Keratinocyte (primary cell): ENCODE measurements at places on chromosomes 6 and 20.

GRCh38 chr6:132520953-132521352, 8.0 kb upstream of the STX7 start:
- DNase-seq, result no peak

DNA sequence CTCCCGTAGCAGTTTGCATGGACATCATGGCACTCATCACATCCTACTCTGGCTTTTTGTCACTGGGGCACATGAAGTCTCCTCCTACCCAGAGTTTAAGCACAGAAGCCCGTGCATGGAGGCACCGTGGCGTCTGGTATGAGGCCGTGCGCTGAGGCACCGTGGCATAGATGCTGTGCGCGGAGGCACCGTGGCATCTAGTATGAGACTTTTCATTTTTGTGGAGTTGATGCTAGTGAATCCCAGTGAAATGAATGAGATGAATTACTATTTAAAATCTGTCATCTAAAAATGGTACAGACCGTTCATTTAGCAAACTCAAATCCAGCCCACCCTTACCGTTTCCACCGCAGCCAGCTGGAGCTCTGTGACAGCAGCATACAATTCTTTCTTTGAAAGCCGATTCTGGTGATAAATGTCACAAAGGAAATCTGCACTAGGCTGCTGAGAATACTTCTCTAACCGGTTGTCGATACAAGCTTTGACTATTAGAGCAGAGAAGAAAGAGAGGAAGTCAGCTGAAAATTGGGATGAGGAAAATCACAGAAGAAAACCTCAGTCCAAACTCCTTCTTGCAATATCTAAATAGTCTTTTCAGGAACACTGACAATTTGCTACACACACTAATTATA, 11.3 kb downstream of the CYP24A1 start:
- DNase-seq, result no peak

GRCh38 chr6:27575594-27576361, 102.9 kb upstream of the ZNF184 start:
- no peak for DNase-seq

DNA sequence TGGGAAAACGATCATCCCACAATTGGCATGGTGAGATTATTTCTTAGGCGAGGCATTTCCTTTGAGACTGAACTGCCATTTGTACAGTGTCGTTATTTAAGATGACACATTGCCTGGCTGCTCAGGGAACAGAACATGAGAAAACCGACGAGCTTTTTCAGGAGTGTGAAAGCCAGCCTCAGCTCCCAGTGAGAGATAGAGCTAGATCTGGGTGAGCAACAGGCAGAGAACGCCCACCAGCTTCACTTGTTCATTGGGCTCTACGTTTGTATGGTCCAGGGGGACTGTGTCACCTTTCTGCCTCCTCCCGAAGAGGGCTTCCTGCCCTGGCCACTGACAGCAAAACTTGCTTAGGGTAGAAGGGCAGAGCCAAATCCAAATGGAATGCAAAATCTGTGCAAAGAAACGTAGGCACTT, 378.1 kb downstream of the RNGTT start:
- no peak for DNase-seq

DNA sequence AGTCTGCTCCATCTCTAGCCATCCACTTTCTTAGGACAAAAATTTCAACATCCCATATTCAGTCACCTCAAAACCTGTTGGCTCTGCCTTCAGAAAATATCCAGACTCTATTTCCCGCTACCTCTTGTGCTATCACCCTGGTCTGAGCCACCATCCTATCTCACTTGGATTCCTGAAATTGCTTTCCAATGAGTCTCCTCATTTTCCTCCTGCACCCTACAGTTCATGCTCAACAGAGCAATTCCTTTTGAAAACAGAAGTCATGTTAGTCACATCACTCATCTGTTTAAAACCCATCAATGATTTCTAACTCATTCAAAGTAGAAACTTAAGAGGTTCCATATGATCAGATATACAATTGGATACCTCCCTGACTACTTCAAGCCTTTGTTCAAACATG, 229.9 kb downstream of the ADGRG6 start:
- DNase-seq, result no peak

DNA sequence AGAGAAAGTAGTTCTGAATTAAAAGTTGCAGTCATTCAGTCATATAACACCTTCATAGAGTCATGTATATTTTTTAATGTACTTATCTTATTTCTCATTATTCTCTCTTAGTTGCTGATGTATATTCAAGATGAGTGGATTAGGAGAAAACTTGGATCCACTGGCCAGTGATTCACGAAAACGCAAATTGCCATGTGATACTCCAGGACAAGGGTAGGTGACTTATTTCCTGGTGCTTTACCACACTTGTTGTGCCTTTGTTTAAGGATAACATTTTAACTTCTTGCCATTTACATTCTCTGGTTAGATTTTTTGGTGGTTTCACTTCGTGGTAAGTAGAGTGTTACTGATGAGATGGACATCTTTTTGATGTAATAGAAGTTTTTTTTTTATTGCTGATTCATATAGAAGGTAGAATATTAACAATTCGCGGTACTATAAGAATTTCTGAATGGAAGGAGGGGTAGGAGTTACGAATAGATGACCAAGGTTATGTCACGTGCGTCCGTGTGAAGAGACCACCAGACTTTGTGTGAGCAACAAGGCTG, 120.5 kb downstream of the NCOA3 start:
- no peak for DNase-seq

GRCh38 chr6:149750136-149750609, 632 bp downstream of the PCMT1 start:
- DNase-seq, result no peak

DNA sequence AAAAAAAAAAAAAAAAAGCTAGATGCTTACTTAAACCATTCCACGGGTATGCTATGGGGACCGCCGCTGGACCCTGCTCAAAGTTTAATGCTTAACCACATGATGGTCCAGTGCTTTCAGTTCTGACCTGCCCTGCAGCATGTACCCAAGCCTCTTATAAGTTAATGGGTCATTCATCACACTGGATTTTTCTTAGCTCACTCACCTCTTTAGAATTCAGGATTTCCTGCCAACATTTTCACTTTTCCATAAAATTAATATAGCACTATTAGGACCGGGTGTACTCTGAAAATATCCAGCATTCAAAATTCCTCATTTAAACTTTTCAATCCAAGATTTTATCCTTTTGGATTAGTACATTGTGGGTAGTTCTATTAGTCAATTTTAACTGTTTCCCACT, 140.8 kb downstream of the ALDH8A1 start:
- no peak for DNase-seq

DNA sequence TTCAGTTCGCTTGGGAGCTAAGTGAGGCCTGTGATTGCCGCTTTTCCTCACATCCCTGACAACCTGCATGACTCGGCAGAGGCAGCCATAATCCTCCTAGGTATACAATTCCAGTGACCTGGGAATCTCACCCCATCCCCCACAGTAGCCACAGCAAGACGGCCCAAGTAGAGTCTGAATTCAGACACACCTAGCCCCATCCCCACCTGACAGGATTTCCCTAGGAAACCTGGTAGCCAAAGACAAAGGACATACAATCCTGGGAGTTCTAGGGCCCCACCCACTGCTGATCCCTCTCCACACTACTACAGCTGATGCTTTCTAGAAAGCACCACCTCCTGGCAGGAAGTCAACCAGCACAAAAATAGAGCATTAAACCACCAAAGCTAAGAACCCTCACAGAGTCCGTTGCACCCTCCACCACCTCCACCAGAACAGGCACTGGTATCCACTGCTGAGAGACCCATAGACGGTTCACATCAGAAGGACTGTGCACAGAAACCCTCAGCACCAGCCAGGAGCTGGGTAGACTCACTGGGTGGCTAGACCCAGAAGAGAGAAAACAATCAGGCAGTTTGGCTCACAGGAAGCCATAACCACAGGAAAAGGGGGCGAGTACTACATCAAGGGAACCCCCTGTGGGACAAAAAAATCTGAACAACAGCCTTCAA, 17.9 kb upstream of the RUNX2 start:
- no peak for DNase-seq

DNA sequence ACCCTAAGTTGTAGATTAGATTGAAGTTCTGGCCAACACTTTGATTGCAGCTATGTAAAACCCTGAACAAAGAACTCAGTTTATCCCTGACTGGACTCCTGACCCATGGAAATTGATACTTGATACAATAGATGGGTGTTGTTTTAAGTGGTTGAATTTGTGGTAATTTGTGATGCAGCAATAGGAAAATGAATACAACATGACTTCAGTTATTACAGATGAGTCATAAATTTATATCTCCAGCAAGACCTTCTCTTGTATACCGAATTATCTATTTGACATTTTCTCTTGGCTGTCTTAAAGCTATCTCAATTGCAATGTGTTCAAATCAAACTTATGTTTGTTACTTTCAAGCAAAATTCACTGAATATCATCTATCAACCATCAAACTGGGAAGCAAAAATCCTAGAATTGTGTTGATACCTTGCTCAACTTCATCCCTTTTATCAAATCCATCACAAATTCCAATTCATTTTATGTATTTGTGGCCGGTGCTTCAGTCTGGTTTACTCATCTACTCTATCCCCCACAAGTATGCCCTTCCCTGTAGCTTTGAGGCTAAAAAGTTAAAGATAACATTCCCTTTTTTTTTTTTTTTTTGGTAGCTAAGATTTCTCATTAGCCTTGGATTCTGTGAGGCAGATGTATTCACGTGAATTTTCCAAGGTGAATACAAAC, 129.4 kb upstream of the CENPW start:
- DNase-seq, result no peak

- no peak for DNase-seq
Measured at GRCh38 chr20:40090236-40090635, 598.8 kb downstream of the MAFB start.

GRCh38 chr6:16540804-16541752, 220.2 kb downstream of the ATXN1 start:
- no peak for DNase-seq

- no peak for DNase-seq
Measured at GRCh38 chr6:53377793-53378192, 29.0 kb upstream of the ELOVL5 start.

GRCh38 chr20:43043887-43044286, 145.8 kb downstream of the PTPRT start:
- no peak for DNase-seq

DNA sequence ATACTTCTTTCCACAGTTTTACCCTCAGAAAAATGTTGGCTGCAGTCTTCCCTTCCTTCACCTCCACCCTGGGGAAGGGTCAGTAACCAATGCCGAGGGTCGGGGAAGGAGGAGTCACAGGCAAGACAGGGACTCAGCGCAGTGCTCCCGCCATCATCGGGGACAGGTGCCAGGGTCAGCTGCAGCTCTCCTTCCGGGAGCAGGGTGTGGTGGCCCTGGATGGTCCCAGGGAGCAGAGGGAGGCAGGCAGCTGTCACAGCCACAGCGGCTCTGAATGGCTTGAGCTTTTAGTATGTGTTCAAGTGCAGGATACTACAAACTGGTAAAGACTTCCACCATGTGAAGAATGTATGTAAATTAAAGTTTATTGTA, 26.0 kb upstream of the PI16 start:
- DNase-seq, result no peak

- no peak for DNase-seq
Measured at GRCh38 chr20:13113731-13114130, 105.0 kb downstream of the SPTLC3 start.

DNA sequence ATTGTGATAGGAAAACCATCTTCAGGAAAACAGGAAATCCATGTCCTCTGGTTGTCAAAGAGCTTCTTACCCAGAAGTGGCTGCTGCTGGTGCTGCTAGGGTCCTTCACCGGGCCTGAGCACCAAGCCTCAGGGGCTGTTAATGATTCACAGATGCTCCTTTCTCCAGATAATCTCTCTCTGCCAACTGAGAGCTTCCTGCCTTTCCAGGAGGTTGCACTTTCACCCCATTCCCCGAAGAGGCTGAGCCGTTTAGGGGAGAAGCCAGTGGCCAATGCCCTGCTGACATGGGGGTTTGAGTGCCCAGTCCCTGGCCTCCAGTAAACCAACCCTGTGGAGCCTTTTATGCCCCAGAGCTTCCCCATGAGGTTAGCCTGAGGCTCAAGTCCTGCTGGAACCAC, 122.4 kb downstream of the CBLN4 start:
- no peak for DNase-seq

- no peak for DNase-seq
Measured at GRCh38 chr6:16081326-16081725, 47.6 kb upstream of the MYLIP start.

GRCh38 chr6:47126647-47127391, 84.7 kb upstream of the ADGRF1 start:
- no peak for DNase-seq

DNA sequence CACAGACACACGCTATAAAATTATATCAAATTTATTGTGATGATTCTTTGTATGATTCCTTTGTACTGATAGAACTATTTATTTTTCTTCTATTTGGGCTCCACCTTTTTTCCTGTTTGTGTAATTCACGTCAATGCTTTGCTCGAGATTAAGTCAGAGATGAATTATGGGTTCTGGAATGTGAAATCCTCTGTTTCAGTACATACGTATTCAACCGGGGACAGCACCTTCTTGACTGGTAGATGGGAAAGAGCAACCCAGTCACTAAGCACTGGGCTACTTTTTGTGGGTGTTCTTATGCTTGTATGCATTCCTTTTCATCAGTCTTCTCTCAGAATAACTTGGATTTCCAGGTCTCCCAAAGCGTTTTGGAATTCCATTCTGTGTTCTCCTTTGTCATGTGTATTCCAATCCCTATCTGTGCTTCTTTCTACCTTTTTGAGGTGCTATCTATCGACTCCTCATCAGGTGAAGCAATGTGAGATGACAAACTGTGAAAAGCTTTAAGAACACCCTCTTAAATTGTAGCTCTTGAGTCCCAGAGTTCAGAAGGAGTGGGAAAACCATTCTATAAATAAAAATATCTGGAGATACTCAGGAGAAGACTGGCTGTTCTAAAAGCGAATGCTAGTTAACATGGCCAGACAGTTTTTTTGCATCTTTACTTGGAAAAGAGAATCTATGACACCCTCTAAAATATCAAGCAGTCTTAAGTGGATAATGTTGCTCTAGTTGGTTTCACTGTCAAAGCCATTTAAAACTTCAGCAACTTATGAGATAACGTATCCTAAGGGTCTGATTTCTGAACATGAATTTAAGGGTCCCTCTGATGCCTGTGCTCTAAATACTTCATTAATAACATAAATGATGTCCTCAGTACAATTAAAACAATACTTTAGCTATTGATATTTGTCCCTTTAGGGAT, 197.7 kb upstream of the PREP start:
- DNase-seq, result no peak

GRCh38 chr6:28719275-28719940, 193.7 kb downstream of the GPX5 start:
- DNase-seq, result peak; percentile 58
